ENCODE measurements at places on chromosomes 7 and 10. TPM values are rescaled to one million over a fixed set of nuclear protein-coding genes. Genes with fewer than 3 reads are reported as not detected.
A peak's percentile ranks its signal among the peaks of the same experiment; 100 is the strongest.

GRCh38 chr7:95871075-95871848 is 98.9 kb downstream of the DYNC1I1 start:
- DNase-seq, result peak; percentile 24

DNA sequence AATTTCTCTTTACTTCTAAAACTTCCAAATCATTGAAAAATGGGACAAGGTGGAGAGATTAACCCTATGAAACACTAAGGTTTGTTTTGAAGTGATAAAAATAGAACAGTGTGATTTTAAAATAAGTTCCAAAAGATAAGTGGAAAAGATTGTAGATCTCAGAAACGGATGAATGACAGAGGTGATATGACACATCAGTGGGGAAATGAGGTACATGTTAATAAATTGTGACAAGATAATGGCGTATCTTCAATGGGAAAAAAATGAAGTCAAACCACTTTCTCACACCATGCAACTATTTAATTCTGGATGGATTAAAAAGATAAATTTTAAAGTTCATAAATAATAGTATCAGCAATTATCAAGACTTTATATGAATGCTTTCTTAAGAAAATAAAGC is 159.7 kb upstream of the VWC2 start:
- DNase-seq, result no peak

GRCh38 chr10:74842301-74842954 is 16.0 kb downstream of the KAT6B start:
- no peak for DNase-seq

Gene GPR15LG
- total RNA-seq, result not detected

Gene TEX47
- not detected for total RNA-seq

GRCh38 chr7:1473864-1474512 is 14.7 kb upstream of the MICALL2 start:
- DNase-seq, result peak; percentile 98

- no peak for DNase-seq
These were observed 31.8 kb downstream of the WDR86 start for GRCh38 chr7:151378011-151378410.

Gene SLC13A4
- not detected for total RNA-seq

GRCh38 chr10:1360011-1360557 is 303.9 kb downstream of the WDR37 start:
- no peak for DNase-seq

- no peak for DNase-seq
These were observed 77.1 kb upstream of the GNAI1 start for GRCh38 chr7:80057488-80057887.

- DNase-seq, result no peak
These were observed 69.7 kb upstream of the EGR2 start for GRCh38 chr10:62885684-62886461.

GRCh38 chr7:149681274-149681673 is 92.1 kb downstream of the ZNF467 start:
- no peak for DNase-seq

Gene GPC2
- 3.2 TPM for total RNA-seq

GRCh38 chr7:29877196-29877595 is 70.9 kb downstream of the WIPF3 start:
- peak; percentile 55 for DNase-seq

Gene RBP3
- total RNA-seq, result not detected

DNA sequence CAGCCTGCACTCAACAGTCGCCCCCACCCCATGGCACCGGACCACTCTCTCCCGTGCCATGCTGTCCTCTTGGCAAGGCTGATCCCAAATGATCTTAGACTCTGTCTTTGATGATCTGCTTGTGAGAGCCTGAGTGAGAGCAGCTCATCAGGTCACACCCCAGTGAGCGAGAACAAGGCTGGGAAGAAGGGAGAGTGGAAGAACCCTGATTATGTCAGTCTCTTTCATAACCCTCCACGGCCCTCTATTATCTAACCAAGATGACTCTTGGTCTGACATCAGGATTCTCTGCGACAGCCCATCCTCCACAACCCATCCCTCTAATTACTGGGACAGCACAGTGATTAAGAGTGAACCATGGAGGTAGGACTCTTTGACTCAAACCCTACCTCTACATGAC is 53.1 kb upstream of the C7orf33 start:
- no peak for DNase-seq

Gene EGR2
- 0.68 TPM for total RNA-seq

GRCh38 chr10:22656036-22656435 is 58.3 kb downstream of the PIP4K2A start:
- no peak for DNase-seq

DNA sequence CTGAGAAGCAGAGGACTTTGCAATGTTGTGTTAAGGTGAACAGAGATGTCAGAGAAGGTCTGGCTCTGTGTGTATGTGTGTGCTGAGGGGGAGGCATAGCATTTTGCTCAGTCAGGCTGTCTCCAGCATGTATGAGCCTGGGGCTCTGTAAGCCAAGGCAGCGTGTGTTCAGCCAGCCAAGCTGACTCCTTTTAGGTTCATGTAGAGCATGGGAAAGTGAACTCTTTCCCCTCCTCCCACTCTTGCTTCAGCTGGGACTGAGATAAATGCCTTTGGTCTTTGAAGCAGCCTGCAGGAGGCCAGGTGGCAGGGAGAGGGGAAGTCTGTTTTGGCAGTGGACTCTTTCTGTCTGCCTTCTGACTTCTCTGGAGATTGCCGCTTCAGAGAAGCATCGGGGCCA is 3.8 kb downstream of the SFXN2 start:
- no peak for DNase-seq

- no peak for DNase-seq
These were observed 226.0 kb downstream of the SFMBT2 start for GRCh38 chr10:7184660-7185366.

DNA sequence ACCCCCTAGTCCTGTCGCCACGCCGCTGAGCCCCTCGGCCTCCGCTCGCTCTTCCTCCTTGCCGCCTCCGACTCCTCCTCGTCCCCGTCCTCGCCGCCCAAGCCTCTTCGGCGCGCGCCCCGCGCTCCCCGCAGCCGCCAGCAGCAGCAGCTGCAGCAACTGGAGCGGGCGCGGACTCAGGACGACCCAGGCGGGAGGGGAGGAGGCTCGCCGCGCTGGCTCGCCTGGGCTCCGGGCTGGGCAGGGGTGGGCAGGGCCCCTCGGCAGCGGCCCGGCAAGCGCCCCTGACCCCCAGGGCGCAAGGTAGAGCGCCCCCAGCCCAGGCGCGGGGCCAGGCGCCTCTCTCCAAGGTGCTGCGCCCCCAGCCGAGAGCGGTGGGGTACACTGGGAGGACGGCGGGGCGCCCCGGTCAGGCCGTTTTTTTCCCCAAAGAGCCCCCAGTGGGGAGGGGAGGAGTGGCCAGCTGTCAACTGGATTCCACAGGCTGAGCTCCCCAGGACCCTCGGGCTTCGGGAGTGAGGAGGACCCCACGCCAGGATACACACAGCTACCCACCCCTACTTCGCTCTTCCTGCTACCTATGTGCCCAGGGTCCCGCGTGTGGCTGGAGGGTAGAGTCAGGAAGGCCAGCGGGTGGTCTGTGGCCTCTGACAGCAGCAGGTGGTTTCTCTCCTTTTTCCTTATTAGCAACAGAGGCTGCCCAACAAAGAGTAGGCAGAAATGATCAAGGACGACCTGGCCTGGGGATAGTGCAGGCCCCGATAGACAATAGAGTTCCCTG is 903 bp upstream of the KCNMA1 start:
- peak; percentile 44 for DNase-seq

Gene TET1
- total RNA-seq, result 1.2 TPM

- no peak for DNase-seq
These were observed 19.0 kb downstream of the GIMAP4 start for GRCh38 chr7:150586068-150586784.

DNA sequence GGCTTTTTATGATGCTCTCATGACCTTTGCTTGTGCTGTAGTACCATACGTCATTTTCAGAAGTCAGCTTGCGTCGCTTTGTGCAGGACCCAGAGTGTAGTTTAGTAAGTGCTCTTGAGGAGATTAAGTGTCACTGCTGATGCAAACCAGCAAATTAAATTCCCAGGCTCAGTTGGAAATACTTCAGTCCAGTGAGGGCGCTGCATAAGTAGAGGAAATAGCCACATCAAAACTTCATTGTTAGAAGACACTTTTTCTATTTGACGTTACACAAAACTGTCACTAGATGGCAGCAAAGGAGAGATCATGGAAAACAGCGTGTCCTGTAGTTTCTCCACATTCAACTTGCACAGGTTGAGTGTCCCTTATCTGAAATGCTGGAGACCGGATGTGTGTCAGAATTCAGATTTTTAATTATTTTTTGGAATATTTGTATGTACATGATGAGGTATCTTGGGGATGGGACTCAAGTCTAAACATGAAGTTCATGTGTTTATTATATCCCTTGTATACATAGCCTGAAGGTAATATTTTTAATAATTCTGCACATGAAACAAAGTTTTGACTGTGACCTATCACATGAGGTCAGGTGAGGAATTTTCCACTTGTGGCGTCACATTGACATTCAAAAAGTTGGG is 7.9 kb downstream of the ZNF22 start:
- peak; percentile 53 for DNase-seq

- DNase-seq, result no peak
These were observed 38.7 kb upstream of the BICC1 start for GRCh38 chr10:58473976-58474375.

Data from Calu3 (cell line).